ENCODE measurements at places on chromosomes 1 and 21. TPM values are rescaled to one million over a fixed set of nuclear protein-coding genes. Genes with fewer than 3 reads are reported as not detected.

Gene KCND3
- total RNA-seq = not detected

DNA sequence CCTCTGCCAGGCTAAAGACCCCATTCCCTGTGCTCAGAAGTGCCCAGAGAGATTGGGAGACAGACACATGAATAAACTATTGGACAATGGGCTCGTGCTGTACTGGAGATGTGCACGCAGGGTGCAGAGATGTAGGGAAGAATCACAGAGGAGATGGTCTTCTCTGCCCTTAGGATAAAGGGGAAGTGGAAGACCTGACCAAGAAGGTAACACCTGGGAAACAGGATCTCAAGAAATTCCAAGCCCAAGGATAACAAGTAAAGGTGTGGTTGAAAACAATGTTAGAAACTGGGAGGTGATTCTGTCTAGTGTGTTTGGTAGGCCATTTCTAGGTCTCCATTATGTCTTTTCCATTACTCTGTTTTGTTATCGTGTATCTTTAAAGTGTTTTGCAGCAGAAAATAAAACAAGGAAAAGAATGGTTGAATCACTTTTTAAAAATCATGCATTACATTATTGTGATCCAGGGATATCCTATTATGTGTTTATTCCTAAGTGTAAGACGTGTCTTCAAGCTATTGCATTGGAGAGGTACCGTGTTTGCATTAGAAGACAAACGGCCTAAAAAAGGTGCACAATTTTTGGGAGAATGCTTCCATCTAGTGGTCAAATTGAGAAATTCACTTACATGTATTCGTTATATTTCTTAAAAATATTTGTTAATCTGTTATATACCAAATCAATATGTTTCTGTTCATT is 40.8 kb upstream of the KCTD3 start:
- DNase-seq = no peak

Gene MIGA1
- 9.8 TPM for total RNA-seq

GRCh38 chr1:146031476-146031875 is 9.9 kb upstream of the HJV start:
- no peak for DNase-seq
